ENCODE measurements at places on chromosomes 4 and X. TPM values are rescaled to one million over a fixed set of nuclear protein-coding genes. Genes with fewer than 3 reads are reported as not detected.

GRCh38 chr4:48187813-48188212 is 53.8 kb upstream of the TXK start:
- peak; percentile 66 for DNase-seq

DNA sequence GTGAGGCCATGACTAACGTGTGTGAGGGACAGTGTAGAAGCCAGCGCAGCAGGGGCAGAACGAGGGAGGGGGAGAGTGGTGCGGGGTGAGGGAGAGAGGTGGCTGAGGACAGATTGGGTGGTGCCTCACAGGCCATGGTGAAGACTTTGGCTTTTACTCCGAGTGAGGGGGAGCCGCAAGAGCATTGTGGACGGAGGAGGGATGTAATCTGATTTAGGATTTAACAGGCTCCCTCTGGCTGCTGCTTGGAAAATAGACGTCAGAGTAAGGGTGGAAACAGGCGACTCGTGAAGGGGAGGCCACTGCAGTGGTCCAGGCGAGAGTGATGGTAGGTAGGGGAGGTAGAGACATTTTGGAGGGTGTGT is 13.0 kb downstream of the PPP1R3F start:
- DNase-seq: no peak

DNA sequence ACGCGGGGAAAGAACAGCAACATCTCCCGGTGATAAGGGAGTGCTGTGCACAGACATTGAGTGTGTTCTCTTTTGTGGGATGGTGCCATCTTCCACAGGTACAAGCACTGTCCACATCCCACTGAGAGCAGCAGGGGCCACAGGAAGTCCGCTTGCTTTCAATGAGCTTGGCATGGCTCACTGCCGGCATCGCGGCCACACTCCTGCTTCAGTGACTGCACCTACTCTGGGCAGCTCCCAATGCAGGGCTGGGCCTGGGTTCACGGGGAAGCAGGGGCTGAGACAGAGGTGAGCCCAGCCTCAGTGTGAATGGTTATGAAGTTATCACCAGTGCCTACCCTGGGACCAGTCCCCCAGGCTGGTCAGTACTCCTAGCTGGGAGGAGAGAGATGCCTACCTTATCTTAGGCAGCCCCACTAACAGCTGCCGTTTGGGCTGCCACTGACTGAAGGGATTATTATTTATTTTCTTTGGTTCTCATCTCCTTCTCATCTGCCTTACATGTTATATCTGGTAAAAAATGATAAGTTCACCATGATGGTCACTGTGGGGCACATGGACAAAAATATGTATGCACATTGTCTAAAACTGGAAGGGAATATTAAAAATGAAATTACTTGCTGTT is 99.2 kb downstream of the MGST2 start:
- DNase-seq: no peak

DNA sequence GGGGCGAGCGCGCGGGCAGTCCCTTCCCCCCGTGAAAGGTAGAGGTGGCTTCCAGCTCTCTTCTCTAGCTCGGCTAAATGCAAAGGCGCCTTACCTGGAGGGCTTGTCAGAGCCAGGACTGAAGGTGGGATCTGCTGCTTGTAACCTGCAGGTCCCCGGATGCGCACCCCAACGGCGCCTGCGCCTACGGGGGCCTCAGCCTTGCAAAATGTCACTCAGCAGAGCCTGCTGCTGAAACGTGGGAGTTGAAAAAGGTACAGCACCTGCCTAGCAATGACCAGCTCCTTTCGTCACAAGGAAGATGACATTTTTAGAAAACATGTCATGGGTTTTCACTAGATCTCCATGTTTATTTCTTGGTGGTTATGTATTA is 583 bp downstream of the ABHD18 start:
- DNase-seq: peak; percentile 76

GRCh38 chr4:107721436-107722100 is 1.5 kb upstream of the PAPSS1 start:
- DNase-seq: no peak

GRCh38 chr4:168847771-168848502 is 162.1 kb downstream of the CBR4 start:
- DNase-seq: no peak

DNA sequence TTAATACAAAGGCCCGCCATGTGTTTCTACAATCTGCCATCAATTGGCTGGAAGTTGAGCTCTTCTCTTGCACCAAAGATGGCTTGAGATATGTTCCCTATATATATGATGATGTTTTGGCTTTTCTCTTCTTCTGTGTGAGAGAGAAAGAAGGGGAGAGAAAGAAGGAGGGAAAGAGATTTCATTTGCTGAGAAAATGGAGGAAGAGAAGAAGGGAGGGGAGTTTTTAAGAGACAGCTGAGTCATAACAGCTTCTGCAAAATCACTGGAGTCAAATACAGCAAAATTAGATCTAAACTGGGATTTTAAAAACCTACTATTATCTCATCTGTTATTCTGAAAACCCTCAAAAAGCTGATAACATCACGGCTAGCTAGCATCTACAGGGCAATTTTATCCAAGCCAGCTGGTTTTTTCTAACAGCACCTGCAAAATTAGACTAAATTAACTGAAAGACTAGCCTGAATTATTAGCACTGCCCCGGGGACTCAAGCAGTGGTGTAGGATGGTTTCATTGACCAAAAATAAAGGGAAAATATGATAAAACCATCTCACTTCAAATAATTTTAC is 647.6 kb upstream of the ACTRT1 start:
- no peak for DNase-seq

The GYPA gene
- 3.5 TPM for polyA plus RNA-seq

The ADH1B gene
- 9.6 TPM for polyA plus RNA-seq

The MAGEB1 gene
- not detected for polyA plus RNA-seq

The RNF150 gene
- 9.0 TPM for polyA plus RNA-seq

The CSN1S1 gene
- polyA plus RNA-seq: not detected

The SYTL4 gene
- 6.0 TPM for polyA plus RNA-seq
